ENCODE measurements at places on chromosomes 11 and 22.
A peak's percentile ranks its signal among the peaks of the same experiment; 100 is the strongest.

GRCh38 chr11:47667135-47667534 lies 24.8 kb upstream of the MTCH2 start:
- no peak for DNase-seq

DNA sequence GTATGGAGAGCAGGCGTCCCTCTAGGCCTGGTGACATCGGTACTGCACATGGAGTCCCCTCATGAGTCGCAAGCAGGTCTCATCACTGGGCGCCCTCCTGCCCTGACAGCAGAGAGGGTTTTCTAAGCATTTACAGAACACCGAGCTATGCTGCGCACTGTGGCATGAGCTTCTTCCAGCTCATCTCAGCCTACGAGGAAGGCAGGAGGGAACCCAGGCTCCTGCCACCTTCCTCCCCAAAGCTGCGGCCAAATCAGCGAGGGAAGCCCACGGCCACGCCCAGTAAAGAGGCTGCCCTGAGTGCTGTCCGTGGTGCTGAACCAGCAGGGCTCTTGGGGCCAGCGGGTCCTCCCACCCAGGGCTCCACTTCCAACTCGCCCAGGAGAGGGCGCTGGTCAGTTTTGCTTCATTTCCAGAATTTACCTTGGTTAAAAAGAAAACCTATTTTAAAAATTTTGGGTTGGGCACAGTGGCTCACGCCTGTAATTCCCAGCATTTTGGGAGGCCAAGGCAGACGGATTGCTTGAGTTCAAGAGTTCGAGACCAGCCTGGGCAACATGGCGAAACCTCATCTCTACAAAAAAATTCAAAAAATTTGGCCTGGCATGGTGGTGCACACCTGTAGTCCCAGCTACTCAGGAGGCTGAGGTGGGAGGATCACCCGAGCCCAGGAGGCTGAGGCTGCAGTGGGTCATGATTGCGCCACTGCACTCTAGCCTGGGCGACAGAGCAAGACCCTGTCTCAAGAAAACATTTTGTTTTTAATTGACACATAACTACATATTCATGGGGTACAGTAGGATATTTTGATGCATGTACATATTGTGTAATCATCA lies 34.2 kb downstream of the PHF21B start:
- DNase-seq = peak; percentile 77

GRCh38 chr11:69497221-69497787 lies 15.8 kb downstream of the LINC01488 start:
- no peak for DNase-seq

- no peak for DNase-seq
Observed at GRCh38 chr11:66292543-66293332, 1.0 kb downstream of the TMEM151A start.

- no peak for DNase-seq
Observed at GRCh38 chr11:72475381-72475780, 41.0 kb upstream of the CLPB start.

GRCh38 chr11:1560649-1561251 lies 11.3 kb downstream of the DUSP8 start:
- no peak for DNase-seq

DNA sequence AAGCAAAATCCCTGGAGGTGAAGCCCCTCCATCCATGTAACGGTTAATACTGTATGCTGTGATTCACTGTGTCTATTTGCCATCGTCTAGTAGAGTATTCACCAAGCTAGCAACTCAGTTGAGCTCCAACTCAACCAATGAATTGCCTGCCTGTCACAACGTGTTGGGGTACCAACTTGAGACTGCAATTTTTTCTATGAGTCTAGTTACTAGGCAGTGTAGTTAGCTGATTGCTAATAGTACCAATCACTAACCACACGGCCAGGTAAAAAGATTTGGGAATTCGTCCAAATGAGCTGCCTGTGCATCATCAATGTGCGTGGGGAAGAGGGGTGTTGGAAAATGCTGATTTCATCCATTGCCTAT lies 1.0 kb upstream of the BTG4 start:
- no peak for DNase-seq

- DNase-seq = no peak
Observed at GRCh38 chr11:79088967-79089366, 351.9 kb downstream of the TENM4 start.

DNA sequence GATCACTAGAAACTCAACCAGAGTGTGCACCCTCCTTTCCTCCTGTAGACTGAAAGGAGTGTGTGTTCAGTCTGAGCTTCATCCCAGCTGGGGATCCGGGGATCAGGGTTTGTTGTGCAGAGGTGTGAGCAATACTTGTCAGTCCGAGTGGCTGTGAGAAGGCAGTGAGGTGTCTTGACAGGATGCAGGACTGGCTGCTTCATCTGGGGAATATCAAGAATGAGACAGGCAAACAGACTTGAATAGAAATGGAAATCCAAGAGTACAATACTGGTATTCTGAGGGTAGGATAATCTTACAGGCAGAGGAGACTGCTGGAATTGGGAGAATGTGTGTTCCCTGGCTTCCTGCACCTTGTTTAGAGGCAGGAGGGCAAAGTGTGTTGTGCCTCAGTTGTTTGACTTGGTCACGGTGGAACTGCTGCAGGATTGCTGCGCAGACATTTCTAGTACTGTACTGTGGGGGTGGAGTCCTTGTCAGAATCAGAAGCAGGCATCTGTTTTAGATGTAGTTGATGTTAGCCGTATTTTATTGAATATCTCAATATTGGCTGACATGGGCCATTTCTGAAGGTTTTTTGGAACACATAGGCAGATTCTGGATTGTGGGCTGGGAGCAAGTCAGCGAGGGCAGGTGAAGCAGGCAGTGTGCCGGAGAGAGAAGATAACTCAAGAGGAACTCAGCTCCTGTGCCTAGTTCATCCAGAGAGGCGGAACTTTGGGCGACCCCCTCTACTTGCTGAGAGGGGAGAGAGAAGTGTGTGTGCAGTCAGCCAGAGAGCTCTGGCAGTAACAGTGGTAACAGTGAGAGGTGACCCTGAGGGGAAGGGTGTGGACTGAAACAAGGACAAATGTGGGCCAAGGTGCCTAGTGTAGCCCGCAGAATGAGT lies 27.1 kb upstream of the GRK2 start:
- DNase-seq = no peak

- no peak for DNase-seq
Observed at GRCh38 chr22:45907996-45908395, 69.0 kb downstream of the WNT7B start.

- no peak for DNase-seq
Observed at GRCh38 chr11:46362156-46363030, 15.1 kb downstream of the DGKZ start.

All from activated T-cell treated with anti-CD3 and anti-CD28 coated beads for 48 hours (primary cell).